ENCODE measurements at places on chromosomes 2 and 18. TPM values are rescaled to one million over a fixed set of nuclear protein-coding genes. Genes with fewer than 3 reads are reported as not detected.

DNA sequence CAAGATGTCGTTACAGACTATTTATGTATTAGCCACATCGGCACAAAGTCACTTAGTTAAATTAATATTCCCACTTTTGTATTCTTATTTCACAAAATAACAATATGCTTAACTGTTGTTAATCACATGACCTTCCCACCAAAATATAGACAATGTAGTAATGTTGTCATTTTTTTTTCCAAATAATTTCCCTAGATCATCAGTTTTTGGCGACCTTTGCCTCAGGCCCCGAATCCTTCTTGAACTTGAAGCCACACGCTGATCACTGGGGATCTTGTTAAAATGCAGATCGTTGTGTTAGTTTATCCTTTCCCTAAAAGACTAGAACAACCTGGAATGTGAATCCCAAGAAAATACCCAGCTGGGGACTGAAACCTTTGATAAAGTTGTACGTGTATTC is 497.6 kb downstream of the SUCLG1 start:
- H3K4me1 ChIP-seq: no peaks in the 10 kb centered on the region
- no peak for DNase-seq
- no peaks in the 10 kb centered on the region for H3K27me3 ChIP-seq
- H3K36me3 ChIP-seq: no peaks in the 10 kb centered on the region
- no peak overlapping the region for H3K27ac ChIP-seq

DNA sequence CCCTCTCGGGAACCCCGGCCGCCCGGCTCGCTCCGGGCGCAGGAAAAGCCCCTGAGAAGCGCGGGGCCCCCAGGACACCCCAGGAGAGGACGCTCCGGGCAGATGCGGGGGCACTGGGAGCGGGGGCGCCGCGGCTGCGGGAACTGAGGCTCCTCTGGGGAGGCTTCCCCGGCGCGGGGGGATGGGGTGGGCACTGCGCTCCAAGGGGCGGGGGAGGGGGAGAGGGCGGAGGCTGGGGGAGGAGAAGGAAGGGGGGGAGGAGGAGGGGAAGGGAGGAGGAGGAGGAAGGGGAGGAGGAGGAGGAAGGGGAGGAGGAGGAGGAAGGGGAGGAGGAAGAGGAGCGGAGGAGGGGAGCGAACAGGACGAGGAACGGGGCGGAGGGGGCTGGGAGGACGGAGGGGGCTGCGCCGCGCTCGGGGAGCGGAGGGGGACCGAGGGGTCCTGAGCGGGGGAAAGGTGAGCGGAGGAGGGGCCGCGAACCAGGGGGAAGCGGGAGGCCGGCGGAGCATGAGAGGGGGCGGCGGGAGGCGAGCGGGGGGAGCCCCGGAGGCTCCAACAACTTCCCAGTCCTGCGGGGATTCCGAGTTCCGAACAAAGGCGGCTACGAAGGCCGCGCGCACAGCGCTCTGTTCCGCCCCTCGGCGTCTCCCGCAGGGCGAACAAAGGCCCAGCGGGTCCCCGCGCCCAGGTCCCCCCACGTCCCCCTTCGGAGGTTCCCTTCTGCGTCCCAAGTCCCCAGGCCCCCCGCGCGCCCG is 742 bp downstream of the PXDN start:
- peaks cover 35% of the 10 kb centered on the region for H3K4me1 ChIP-seq
- peaks cover 13% of the 10 kb centered on the region for H3K36me3 ChIP-seq
- H3K27ac ChIP-seq: peak overlapping the region; percentile 97
- no peaks in the 10 kb centered on the region for H3K27me3 ChIP-seq
- H3K4me3 ChIP-seq: peak overlapping the region; percentile 52

- H3K36me3 ChIP-seq: no peaks in the 10 kb centered on the region
- no peaks in the 10 kb centered on the region for H3K27me3 ChIP-seq
- peak; percentile 60 for DNase-seq
- peak overlapping the region; percentile 67 for H3K27ac ChIP-seq
- peak overlapping the region; percentile 67 for H3K4me3 ChIP-seq
These were observed 651 bp downstream of the STK17B start for GRCh38 chr2:196170606-196171247.

- no peak overlapping the region for H3K4me3 ChIP-seq
- H3K27me3 ChIP-seq: no peaks in the 10 kb centered on the region
- no peaks in the 10 kb centered on the region for H3K36me3 ChIP-seq
These were observed 35.2 kb upstream of the MLPH start for GRCh38 chr2:237451643-237452469.

- no peak for DNase-seq
- H3K36me3 ChIP-seq: no peaks in the 10 kb centered on the region
- no peak overlapping the region for H3K4me3 ChIP-seq
- no peak overlapping the region for H3K27ac ChIP-seq
These were observed 26.7 kb downstream of the CNNM4 start for GRCh38 chr2:96787411-96787810.

DNA sequence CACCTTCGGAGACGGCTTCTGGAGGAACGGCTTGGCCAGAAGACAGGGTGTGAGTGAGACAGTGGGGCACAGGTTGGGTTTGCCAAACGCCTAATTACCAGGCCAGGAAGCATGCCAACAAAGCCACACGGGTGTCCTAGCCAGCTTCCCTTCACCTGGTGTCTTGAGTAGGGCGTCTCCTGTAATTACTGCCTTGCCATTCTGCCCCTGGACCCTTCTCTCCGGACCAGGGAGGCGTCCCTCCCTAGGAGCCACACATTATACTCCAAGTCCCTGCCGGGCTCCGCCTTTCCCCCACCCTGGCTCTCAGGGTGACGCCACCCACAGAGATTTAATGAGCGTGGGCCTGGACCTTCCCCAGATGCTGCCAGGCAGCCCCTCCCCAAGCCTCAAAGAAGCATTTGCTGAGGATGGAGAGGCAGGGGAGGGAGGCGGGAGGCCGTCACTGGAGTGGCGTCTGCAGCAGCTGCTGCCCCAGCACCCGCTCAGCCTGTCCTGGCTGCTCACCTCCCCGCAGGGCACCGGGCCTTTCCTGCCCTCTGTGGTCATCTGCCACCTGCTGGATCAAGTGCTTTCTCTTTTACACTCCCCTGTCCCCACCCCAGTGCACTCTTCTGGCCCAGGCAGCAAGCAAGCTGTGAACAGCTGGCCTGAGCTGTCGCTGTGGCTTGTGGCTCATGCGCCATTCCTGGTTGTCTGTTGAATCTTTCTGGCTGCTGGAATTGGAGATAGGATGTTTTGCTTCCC is 20.7 kb downstream of the FOSL2 start:
- H3K36me3 ChIP-seq: peaks cover 82% of the 10 kb centered on the region
- peak; percentile 49 for DNase-seq

- H3K36me3 ChIP-seq: no peaks in the 10 kb centered on the region
- H3K27ac ChIP-seq: no peak overlapping the region
- no peaks in the 10 kb centered on the region for H3K27me3 ChIP-seq
- H3K4me1 ChIP-seq: no peaks in the 10 kb centered on the region
- no peak for DNase-seq
These were observed 97.6 kb downstream of the NFATC1 start for GRCh38 chr18:79493211-79493800.

GRCh38 chr2:126908721-126909177 is 10.1 kb downstream of the TEX51 start:
- H3K27ac ChIP-seq: no peak overlapping the region
- H3K36me3 ChIP-seq: no peaks in the 10 kb centered on the region
- peaks cover 11% of the 10 kb centered on the region for H3K27me3 ChIP-seq
- DNase-seq: no peak

DNA sequence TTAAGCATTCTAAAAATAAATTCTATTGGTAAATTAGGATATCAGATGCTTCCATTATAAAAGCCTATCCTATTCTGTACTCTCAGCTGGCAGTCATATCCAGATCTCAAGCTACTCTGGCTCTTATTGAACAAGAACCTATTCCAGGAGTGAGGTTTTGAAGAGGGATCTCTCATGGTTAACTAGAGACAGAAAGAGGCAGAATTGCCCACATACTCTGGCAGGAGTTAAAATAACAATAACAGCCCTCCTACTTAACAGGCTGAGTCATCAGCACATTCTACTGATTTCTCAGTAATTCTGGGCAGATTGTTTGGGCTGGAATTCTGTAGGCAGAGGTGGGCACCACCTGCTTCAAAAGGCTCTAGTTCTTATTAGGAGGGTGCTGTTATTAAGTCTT is 142.0 kb upstream of the UNC80 start:
- no peaks in the 10 kb centered on the region for H3K4me1 ChIP-seq
- H3K27me3 ChIP-seq: no peaks in the 10 kb centered on the region
- H3K4me3 ChIP-seq: no peak overlapping the region
- peak; percentile 5 for DNase-seq

- DNase-seq: no peak
- no peak overlapping the region for H3K27ac ChIP-seq
- peaks cover 2% of the 10 kb centered on the region for H3K4me1 ChIP-seq
- H3K4me3 ChIP-seq: no peak overlapping the region
- peaks cover 8% of the 10 kb centered on the region for H3K27me3 ChIP-seq
These were observed 23.8 kb downstream of the MPHOSPH10 start for GRCh38 chr2:71154279-71154678.

DNA sequence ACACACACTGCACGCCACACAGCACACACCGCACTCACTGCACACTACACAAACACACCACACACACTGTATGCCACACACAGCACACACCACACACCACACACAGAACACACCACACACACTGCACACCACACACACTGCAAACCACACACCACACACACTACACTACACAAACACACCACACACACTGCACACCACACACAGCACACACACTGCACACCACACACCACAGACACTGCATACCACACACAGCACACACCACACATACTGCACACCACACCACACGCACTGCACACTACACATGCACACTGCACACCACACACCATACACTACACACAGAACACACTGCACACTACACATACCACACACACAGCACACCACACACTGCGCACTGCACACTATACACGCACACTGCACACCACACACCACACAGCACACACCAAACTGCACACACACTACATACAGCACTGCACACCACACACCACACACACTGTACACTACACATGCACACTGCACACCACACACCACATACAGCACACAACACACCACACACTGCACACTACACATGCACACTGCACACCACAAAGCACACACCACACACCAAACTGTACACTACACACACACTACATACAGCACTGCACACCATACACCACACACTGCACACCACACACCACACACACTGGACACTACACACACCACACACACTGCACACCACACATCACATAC is 59.6 kb downstream of the ASB1 start:
- no peak overlapping the region for H3K27ac ChIP-seq
- no peak for DNase-seq
- H3K36me3 ChIP-seq: no peaks in the 10 kb centered on the region
- H3K4me3 ChIP-seq: no peak overlapping the region
- H3K27me3 ChIP-seq: no peaks in the 10 kb centered on the region

- no peak overlapping the region for H3K27ac ChIP-seq
- peaks cover 3% of the 10 kb centered on the region for H3K4me1 ChIP-seq
- no peak overlapping the region for H3K4me3 ChIP-seq
- H3K27me3 ChIP-seq: no peaks in the 10 kb centered on the region
- no peaks in the 10 kb centered on the region for H3K36me3 ChIP-seq
These were observed 15.5 kb downstream of the SEC11C start for GRCh38 chr18:59155153-59155552.

GRCh38 chr2:201574766-201575165 is 68.5 kb downstream of the TMEM237 start:
- no peak for DNase-seq
- H3K4me3 ChIP-seq: no peak overlapping the region
- H3K36me3 ChIP-seq: no peaks in the 10 kb centered on the region
- H3K27ac ChIP-seq: no peak overlapping the region

PKDCC gene
- total RNA-seq: 55.6 TPM

COLEC11 gene
- 0.28 TPM for total RNA-seq

GAL3ST2 gene
- total RNA-seq: not detected

STAT4 gene
- 0.28 TPM for total RNA-seq

IMPA2 gene
- 5.4 TPM for total RNA-seq

ANKRD30BL gene
- total RNA-seq: not detected

ST8SIA3 gene
- total RNA-seq: not detected

Measured in IMR-90 (cell line).